ENCODE measurements at places on chromosomes 1 and 21. TPM values are rescaled to one million over a fixed set of nuclear protein-coding genes. Genes with fewer than 3 reads are reported as not detected.

The ANKRD45 gene
- 2.3 TPM for polyA plus RNA-seq

The HCN3 gene
- 12.9 TPM for polyA plus RNA-seq

The RHCE gene
- 4.9 TPM for polyA plus RNA-seq

The GNG12 gene
- 34.2 TPM for polyA plus RNA-seq

The TIE1 gene
- polyA plus RNA-seq = 4.3 TPM
